Brain pericyte (primary cell): ENCODE measurements at places on chromosomes 2 and 18.

- DNase-seq, result no peak
Observed at GRCh38 chr2:75381032-75381431, 179.7 kb downstream of the EVA1A start.

- DNase-seq, result no peak
Observed at GRCh38 chr2:239015218-239015900, 167.5 kb downstream of the TWIST2 start.

GRCh38 chr2:5969303-5969702, 277.1 kb downstream of the SOX11 start:
- no peak for DNase-seq

DNA sequence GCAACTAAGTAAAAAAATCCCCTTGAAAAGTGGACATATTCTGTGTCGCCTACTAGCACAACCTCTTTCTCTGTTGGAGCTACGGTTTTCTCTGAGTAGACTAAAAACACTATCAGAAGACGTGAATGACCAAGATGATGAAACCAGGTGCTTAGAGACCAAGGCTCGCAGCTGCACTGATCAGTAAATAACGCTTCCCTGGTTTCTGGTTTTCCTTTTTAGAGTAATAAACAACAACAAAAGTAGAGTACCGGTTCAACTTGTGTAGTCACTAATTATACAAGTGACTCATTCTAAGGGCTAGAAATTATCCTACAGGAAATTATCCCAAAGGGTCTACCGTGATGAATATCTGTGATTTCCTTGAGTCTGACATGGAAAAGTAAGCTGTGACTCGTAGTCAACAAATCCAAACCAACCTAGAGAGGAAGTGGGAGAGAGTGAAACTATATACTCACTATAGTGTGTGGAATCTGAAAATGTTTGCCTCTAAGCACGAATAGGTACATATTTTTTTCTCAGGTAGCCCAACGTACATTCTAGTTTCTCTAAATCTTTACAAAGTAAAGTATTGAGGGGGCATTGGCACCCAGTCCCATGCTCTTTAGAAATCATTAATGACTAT, 17.8 kb downstream of the RASGRP3 start:
- no peak for DNase-seq

DNA sequence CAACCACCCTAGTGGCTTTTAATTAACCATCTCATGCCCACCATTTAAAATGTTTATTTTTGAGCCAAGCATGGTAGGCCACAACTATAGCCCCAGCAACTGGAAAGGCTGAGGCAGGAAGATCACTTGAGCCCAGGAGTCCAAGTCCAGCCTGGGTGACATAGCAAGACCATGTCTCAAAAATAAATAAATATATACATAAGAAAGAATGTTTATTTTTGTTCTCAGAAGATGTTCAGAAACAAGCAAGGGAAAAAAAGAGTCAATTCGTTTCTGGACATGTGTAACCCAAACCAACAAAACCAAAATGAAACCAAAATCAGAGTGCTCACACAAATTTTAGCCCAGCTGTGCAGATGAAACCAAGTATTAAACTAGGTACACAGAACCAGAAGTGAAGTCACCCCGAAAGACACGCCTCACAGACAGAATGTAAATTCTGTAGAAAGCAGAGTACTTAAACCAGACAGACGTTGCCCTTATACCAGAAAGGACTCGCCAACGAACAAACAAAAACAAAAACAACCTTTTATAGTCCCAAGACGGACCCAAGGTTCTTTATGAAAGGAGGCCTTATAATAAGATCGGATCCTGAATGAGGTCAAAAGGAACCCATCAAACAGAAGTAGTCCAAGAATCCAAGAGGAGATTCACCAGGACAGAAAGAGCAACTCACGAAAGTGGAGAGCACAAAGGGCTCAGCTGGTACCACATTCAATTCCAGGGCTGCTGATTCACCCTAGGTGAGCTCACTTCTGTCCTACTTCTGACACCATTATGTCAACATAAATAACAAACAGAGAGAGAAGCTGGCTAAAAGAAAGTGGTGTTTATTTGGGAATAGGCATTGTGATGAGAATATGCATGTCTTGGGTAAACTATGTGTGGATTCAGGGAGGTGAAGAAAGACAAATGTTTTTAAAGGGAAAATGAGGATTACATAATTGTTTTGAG, 31.8 kb upstream of the MTCL1 start:
- no peak for DNase-seq

GRCh38 chr18:62152844-62153243, 34.0 kb downstream of the PIGN start:
- no peak for DNase-seq

DNA sequence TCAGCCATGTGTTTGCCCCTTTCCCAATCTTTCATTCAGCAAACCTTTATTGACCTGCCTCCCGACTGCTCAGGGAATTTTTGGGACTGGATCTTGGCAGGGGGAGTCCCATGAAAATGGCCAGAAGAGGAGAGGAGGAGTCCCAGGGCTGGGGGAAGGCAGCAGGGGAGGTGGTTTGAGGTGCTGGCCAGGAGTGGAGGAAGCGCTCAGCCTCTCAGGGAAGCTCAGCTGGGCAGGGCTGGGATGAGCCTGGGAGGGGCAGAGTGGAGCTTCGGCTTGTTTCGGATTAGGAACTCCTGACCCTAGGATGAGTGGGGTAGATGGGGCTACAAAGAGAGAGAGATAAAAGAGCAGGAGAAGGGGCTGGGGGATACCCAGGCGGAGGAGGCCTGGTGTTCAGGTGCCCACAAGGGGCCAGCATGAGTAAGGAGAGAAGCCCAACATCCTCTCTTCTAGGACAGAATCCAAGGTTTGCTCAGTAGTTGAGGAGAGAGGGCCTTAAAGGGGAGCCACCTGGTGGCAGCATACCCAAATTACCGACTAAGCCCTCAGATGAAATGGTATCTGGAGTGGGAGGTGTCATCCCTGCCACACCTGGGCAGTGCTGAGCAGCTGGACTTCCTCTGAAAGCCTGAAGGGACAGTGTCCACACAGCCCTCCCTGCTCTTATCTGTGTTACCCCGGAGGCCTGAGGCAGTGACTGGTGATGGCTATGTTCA, 91.1 kb downstream of the INHBB start:
- DNase-seq, result no peak

DNA sequence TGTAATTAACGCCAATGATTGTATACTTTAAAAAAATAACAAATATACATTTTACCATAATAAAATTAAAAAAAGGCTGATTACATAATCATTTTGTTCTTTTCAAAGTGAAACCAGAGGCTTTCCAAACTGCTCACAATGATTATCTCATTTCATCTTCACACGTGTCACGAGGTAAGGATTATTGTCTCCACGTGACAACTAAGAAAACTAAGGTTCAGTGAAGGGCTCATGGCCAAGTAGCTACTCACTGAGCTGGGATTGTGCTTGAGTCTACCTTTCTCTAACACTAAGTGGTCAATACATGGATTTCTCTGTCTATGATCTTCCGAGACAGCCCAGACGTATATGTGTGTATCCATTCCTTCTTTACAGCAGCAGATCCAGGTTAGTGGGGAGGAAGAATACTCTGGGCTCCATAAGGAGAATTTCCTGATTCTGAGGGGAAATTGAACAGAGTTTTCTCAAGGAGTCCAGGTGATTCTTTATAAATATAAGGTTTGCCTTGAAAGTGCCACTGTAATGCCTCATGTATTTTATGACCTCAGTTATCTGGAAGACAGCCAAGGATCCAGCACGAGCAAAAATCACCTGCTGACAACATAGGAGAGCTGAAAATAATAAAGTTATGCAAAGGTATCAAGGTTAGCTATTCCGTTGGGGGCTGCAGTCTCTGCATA, 25.6 kb upstream of the ACSL3 start:
- DNase-seq, result no peak

- no peak for DNase-seq
Observed at GRCh38 chr2:190408538-190409271, 550 bp downstream of the MFSD6 start.

- no peak for DNase-seq
Observed at GRCh38 chr18:26255695-26256622, 29.7 kb downstream of the TAF4B start.

- no peak for DNase-seq
Observed at GRCh38 chr2:45194596-45194995, 185.3 kb upstream of the SIX2 start.

- no peak for DNase-seq
Observed at GRCh38 chr2:43142921-43143438, 83.4 kb downstream of the ZFP36L2 start.

- no peak for DNase-seq
Observed at GRCh38 chr18:48009116-48009745, 78.8 kb upstream of the SMAD2 start.

DNA sequence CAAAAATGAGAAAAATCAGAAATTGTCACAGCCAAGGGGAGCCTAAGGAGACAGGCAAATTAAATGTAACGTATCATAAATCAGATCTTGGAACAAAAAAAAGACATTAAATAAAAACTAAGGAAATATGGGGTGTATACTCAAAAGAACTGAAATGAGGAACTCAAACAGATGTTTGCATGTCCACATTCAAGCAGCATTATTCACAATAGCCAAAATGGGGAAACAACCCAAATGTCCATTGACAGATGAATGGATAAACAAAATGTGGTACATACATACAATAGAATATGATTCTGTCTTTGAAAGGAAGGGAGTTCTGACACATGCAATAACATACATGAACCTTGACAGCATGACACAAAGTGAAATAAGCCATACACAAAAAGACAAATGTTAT, 155.8 kb upstream of the KLF7 start:
- no peak for DNase-seq

- no peak for DNase-seq
Observed at GRCh38 chr18:9539283-9539682, 64.0 kb downstream of the RALBP1 start.
